Muscle of leg (tissue), 16 donors: ENCODE measurements at places on chromosomes 1 and 21.

GRCh38 chr1:46474570-46474969 lies 15.1 kb upstream of the DMBX1 start:
- DNase-seq = no peak

- DNase-seq = peak; percentile 52
Observed at GRCh38 chr1:41639332-41639936, 155.0 kb upstream of the EDN2 start.

GRCh38 chr21:45988366-45989347 lies 7.1 kb downstream of the COL6A1 start:
- DNase-seq = no peak

DNA sequence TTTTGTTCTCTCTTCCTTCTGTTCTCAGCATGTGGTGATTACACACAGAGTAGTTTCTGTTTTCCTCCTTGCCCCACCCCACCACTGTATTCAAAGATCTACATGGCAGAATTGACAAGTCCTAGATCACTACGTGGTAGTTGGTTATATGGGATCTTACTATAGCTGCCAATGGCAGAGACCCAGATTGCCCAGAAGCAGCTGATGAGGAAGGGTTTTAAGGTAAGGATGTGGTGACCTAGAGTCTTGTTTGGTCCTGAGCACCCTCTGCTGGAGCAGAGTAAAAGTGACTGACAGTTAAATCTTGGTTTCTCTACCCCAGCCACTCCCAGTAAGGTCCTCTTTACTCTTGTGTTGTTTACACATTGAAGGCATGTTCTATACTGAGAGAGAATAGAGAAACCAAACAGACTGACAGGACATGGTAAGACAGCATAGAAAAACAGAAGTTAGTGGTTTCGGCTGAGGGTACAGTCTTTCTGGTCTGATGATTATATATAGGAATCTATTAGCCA lies 22.8 kb upstream of the STRIP1 start:
- DNase-seq = peak; percentile 47

GRCh38 chr1:151846062-151846568 lies 6.5 kb upstream of the C2CD4D start:
- no peak for DNase-seq

GRCh38 chr21:34775793-34776192 lies 107.0 kb downstream of the CLIC6 start:
- DNase-seq = no peak

DNA sequence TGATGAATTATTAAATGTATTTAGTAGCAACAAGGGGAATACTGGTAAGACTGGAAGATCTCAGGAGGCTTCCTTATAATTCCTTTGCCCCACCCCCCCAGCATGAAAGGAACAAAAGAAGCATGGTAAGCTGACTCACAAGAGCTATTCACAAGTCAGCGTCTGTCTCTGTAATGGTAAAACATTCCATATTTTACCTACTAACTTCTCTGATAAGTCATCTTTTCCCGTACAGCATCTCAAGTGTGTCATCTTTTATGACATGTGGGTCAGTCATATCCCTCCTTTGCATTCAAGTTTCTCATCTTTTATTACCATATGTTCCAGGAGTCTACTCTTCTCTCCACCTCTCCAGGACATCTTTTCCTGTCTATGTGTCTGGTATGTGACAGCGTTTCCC lies 241.3 kb downstream of the PLA2G4A start:
- DNase-seq = no peak

DNA sequence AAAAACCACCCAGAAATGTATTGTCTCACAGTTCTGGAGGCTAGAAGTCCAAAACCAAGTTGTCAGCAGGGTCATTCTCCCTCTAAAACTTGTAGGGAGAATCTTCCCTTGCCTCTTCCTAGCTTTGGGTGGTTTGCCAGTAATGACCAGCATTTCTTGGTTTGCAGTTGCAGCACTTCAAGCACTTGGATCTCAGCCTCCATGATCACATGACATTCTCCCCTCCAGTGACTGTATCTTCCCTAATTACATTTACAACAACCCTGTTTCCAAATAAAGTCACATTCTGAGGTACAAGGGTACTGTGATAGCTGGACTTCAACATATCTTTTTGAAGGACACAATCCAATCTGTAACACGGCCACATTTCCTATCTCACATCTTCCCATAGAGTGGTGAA lies 37.2 kb downstream of the EVI5 start:
- peak; percentile 33 for DNase-seq

DNA sequence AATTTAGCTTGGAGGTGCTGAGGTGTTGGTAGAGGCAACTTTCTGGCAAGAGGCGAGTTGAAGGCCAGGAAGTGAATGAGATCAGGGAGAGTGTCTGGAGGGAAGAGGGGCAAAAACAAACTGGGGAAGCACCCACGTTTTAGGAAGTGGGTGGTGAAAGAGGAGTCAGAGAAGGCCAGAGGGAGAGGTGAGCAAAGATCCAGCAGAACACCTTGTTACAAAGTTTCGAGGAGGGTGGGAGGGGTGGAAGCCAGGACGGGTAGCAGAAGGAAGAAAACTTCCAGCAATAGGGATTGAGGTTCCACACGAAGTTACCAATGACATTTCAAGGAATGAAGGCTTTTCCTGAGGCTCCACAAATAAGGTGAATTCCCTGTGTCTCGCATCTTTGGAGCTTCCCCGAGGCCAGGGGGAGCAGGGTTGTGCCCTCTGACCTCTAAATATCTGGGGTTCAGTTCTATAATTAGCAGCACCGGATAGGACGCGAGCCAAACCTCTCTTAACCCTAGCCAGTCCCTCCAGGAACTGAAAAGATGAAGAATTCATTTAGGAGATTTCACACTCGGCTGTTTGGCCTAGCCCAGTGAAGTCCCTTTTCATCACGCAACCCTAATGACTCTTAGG lies 578 bp upstream of the SESN2 start:
- no peak for DNase-seq

- peak; percentile 70 for DNase-seq
Observed at GRCh38 chr1:101697072-101697471, 299.7 kb downstream of the OLFM3 start.

DNA sequence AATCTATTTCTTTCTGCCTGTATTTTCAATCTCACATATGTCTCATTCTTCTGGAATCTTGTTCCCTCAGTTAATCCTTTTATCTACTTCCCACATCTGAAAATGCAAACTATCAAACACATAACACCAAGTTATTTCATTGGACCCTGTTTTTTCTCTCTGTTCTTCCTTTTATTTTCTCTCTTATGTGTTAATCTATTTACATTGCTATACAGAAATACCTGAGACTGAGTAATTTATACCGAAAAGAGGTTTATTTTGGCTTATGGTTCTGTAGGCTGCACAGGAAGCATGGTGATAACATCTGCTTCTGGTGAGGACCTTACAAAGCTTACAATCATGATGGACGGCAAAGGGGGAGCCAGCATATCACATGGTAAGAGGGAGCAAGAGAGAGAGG lies 247.6 kb downstream of the TGFB2 start:
- DNase-seq = no peak

DNA sequence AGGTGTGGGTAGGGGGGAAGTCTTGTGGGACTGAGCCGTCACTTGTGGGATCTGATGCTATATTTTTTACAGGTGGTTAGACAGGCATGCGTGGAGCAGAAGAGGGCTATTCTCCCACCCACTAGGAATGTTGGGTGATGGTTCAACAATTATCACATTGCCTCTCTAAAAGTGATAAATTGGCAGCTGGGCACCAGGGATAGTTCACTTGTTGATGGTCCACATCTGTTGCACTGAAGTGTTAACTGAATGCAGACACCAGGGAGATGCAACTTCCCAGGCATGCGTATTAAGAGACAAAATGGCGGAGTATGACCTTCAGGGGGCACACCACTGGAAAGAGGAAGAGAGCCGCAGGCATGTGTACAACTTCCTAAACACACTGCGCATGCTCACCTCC lies 193.3 kb upstream of the TNR start:
- DNase-seq = no peak

GRCh38 chr1:217599154-217599553 lies 31.7 kb downstream of the GPATCH2 start:
- DNase-seq = peak; percentile 1

- no peak for DNase-seq
Observed at GRCh38 chr1:209095627-209096595, 487.6 kb upstream of the CAMK1G start.

DNA sequence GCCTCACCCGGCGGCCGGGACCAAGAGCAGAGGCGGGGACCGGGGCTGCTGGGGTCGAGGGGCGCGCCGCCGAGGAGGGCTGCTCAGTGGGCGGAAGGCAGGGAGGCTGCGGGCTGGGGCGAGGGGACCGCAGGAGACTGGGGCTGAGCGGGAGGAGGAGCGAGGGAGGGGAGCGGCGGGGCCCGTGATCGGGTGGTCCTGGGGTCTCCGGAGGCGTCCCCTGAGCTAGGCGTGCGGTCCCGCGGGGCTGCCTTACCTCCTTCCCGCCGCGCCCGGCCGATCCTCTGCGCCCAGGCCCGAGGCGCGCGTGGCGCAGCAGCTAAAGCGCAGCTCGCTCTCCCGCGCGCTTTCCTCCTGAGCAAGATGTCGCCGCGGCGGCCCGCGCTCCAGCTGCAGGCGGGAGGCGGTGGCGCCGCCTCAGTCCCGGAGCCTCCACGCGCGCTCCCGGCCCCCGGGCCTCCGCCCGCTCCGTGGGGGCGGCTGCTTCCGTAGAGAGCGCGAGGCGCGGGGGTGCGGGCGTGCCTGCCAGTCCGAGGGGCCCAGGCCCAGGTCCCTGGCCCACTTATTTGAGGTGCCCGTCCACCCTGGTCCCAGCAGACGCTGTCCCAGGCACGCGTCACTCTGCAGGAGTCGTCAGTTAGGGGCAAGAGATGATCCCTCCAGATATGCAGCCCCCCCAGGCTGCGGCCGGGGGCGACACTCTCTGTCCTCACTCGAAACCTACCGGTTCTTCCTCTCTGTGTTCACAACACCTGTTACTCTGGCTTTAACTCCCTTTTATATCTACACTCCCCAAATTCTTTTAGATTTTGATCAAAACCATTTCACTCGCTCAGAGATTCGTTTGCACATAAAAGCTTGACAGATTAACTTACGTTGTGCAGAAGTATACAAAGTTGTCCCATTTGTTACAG lies at the start of gene CCSAP:
Gene CCSAP (minus strand): TSS at position 392 of the 914 bp plus-strand sequence. CDS start 582 bp downstream, outside the sequence.
- peak; percentile 71 for DNase-seq

- no peak for DNase-seq
Observed at GRCh38 chr1:113552244-113552643, 161.9 kb downstream of the MAGI3 start.

- DNase-seq = peak; percentile 94
Observed at GRCh38 chr1:32871364-32872191, 866 bp upstream of the FNDC5 start.

- DNase-seq = peak; percentile 11
Observed at GRCh38 chr1:2210786-2211185, 16.2 kb upstream of the FAAP20 start.

DNA sequence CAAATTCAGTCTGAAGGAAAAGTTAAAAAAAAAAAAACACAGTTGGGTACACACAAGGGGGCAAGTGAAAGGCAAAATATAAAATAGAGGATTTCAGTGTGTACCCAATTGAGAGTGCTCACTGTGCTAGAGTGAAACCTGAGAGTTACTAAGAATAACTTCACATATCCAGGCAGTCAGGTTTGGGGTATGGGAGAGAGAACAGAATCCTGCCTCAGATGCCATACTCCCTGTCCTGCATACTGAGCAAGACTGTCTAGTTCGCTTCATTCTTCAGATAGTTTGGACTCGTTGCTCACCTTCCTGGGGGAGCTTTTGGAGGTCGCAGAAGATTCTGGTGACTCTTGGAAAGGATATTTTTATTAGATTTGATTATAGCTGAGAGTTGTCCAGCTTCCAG lies 20.4 kb downstream of the CEP85 start:
- DNase-seq = peak; percentile 29

GRCh38 chr1:115771847-115772457 lies 3.4 kb upstream of the CASQ2 start:
- peak; percentile 94 for DNase-seq

- DNase-seq = no peak
Observed at GRCh38 chr1:180548686-180549317, 10.0 kb upstream of the OVAAL start.

GRCh38 chr1:117146072-117146471 lies 24.5 kb upstream of the TRIM45 start:
- DNase-seq = no peak

DNA sequence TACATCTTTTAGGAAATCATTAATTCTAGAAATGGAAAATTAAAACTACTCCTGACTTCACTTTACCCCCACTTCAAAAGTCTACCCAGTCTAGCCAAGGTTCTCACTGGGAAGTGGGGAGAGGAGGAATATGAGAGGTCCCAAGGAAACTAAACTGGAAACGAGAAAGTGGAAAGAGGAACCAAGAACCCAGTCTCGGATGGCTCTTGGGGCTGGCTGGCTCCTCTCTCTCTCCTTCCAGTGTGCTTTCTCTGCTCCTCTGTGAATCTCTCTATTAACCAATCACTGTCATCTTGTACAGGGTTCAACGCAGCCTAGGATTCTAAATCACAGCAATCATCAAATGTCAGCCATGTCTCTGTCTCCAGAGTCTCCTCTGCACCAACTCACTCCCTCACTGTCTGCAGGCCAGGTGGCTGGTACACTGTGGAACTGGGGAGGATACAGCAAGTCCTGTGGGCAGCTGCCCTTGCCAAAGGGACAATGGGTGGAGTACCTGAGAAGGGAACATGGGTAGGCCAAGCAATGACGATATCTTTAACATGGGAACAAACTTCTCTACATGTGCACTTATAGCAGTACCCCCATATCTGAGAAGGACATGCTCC lies 33.7 kb downstream of the GNB1 start:
- DNase-seq = peak; percentile 33

DNA sequence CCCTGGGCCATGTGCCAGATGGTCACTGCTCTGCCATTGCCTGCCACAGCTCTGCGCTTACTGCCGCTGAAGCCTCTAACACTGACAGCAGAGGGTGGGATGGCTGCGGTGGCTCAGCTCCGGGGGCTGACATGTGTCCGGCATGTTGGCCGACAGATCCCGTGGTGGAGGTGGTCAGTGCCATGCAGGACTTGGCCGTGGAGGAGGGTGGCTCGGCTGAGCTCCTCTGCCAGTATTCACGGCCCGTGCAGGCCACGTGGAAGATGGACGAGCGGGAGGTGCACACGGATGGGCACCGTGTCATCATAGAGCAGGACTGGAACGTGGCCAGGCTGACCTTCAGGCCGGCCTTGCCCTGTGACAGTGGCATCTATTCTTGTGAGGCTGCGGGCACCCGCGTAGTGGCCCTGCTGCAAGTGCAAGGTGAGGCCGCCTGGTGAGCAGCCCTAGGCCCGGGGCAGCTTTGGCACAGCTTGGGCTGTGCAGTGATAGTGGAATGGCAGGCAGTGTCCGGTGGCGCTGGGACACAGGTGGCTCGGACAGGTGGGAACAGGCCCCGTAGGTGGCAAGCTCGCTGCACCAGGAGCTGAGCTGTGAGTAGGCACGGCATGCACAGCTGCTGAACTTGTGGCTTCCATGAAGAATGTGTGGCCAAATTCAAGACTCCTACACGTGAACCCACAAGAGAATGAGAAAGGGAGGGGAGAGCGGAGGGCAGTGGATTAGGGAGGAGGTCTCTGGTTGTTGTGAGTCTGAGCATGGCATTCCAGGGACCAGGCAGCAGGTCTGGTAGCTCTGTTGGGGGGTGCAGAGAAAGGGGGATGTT lies 91.8 kb downstream of the TRIM11 start:
- DNase-seq = no peak

DNA sequence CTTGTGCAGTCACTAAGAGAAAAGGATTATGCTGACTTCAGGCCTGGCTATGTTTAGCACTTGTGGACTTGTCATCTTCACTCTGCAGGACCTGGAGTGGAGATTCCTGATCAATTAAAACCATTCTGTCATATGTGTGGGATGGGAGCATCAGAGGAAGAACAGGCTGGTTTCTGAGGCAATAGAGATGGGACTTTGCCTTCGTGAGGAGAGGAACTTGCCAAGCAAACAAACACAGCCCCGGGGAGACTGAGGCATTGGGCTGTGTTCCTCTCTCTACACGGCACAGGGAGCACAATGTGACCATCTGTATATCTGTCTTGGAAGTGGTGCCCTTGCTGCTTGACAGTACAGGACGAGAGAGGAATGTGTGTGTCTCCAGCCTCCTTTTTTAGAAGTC lies 23.1 kb downstream of the VASH2 start:
- no peak for DNase-seq
